ENCODE measurements at places on chromosomes 1 and 21.

DNA sequence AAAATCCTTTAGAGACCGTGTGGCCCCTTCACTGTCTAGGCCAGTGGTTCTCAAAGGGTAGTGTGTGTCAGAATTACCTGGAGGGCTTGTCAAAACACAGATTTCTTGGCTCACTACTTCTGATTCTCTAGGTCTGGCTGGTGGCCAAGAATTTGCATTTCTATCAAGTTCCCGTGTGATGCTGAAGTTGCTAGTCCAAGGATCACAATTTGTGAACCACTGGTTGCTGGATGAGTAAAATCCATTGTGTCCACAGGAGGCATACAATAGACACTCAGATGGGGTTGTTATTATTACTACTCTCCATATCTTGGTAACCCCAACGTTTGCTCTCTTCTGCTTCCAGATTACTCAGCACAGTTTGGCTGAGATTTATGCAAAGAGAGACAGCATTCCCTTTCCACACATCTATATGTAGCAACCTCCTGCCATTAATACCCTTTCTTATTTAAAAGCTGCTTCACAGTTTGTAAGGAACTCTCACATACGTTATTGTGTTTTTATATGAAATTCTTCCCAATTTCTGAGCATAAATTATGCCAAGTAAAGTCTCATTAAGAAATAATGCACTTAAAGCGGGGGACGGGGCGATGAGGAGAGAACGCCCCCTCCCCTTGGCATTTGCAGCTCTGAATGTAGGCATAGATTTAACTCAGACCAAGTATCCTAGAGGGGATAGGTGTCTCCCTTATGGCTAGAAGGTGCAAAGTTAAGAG, 720 bp upstream of the TMCC2 start:
- DNase-seq: no peak

GRCh38 chr1:65541161-65541560, 120.7 kb downstream of the LEPR start:
- no peak for DNase-seq

GRCh38 chr1:6008084-6008415, 15.8 kb upstream of the NPHP4 start:
- DNase-seq: no peak

DNA sequence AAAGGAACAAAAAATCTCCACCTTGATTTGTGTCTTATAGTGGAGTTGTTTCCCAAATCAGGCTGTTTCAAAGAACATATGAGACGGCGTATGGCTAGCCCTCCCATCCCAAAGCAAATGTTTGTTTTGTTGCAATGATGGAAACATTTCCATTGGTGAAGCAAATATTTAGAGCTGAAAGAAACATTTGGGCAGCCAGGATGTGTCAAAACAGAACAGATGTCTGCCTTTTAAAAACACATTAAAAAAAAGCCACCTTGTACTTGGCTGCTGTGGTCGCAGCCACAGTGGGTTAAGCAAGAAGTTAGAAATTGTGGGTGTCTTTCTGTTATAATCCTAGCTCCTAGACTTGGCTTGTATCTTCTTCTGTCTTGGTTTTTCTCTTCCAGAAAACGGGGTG, 116.3 kb downstream of the PEX14 start:
- no peak for DNase-seq

- no peak for DNase-seq
Measured at GRCh38 chr1:11868331-11868980, 9.7 kb upstream of the NPPB start.

Measured in prostate gland (tissue), 2 donors.